ENCODE measurements at places on chromosomes 7 and 10. TPM values are rescaled to one million over a fixed set of nuclear protein-coding genes. Genes with fewer than 3 reads are reported as not detected.

DNA sequence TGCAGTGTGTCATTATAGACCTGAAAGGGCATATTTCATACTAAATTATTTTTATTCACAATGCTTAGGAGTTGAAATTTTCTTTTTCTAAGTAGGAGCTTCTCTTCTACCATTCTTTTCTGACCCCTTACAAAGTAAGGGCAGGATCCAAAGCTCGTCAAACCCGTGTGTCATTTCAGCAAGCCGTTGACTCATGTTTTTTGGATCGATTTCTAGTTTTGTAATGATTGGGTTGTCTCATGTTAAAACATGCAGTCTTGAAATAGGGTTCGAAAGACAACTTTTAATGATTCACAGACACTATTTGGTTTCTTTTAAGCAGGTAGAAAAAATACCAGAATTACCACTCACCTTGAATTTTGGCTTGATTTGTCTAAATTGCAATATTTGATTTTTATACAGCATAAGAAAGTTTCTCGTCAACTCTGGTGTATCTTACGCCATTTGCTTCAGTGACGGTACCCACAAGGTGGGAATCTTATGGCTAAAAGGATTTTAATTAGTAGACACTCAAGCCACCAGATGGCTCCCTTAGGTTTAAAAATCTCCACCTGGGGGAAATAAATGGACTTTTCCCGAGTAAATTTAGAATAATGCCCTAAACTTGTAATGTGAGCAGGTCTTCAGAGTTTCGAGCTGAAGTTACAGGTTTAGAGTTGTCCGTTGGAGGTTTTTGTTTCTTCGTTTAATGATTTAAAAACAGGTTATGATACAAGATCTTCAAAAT is 283.4 kb downstream of the CCDC3 start:
- peak; percentile 56 for DNase-seq

- no peak for DNase-seq
Observed at GRCh38 chr10:61840403-61840802, 61.1 kb upstream of the ARID5B start.

DNA sequence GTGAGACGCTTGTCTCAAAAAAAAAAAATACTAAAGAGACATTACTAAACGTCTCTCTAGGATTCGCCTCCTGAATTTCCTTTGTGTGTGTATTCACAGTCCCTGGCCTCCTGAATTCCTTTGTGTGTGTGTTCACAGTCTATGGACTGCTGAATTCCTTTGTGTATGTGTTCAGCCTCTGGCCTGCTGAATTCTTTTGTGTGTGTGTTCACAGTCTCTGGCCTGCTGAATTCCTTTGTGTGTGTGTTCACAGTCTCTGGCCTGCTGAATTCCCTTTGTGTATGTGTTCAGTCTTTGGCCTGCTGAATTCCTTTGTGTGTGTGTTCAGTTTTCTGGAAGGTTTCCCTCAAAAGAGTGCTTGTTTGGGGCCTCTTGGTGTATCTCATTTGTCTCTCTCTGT is 8.2 kb downstream of the BMS1 start:
- DNase-seq, result peak; percentile 59

The GRM3 gene
- total RNA-seq, result not detected

The CPA5 gene
- under 0.01 TPM for total RNA-seq

The OR2A25 gene
- total RNA-seq, result not detected

The ADRB1 gene
- total RNA-seq, result not detected

- no peak for DNase-seq
Observed at GRCh38 chr7:96418581-96418980, 96.7 kb upstream of the SLC25A13 start.

The OGDHL gene
- 0.18 TPM for total RNA-seq

GRCh38 chr10:137031-137430 is 1.8 kb downstream of the ZMYND11 start:
- peak; percentile 7 for DNase-seq

DNA sequence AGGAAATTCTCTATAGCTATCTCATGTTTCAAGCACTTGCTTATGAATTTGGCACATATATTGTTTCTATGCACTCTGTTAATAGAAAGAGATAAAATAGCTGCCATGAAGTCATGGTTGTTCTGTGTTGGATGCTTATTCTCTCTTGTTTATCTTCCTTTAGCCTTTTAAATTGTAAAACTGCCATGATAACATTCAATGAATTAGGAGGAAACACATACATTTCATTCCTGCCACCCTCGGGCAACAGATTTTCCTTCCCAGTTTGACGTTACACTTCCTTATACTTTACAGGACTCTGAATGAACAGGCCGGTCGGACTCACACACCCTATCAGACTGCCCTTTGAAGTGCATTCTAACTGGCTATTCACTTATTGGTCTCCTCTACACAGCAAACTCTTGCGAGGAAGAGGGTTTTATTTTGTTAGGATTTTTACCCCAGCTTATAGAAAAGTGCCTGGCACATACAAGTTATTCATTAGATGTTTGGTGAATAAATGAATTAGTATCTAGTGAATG is 65.7 kb upstream of the FERD3L start:
- DNase-seq, result no peak

- DNase-seq, result no peak
Observed at GRCh38 chr10:6345404-6345803, 142.7 kb downstream of the PFKFB3 start.

GRCh38 chr10:112880633-112881530 is 69.2 kb upstream of the TCF7L2 start:
- no peak for DNase-seq

DNA sequence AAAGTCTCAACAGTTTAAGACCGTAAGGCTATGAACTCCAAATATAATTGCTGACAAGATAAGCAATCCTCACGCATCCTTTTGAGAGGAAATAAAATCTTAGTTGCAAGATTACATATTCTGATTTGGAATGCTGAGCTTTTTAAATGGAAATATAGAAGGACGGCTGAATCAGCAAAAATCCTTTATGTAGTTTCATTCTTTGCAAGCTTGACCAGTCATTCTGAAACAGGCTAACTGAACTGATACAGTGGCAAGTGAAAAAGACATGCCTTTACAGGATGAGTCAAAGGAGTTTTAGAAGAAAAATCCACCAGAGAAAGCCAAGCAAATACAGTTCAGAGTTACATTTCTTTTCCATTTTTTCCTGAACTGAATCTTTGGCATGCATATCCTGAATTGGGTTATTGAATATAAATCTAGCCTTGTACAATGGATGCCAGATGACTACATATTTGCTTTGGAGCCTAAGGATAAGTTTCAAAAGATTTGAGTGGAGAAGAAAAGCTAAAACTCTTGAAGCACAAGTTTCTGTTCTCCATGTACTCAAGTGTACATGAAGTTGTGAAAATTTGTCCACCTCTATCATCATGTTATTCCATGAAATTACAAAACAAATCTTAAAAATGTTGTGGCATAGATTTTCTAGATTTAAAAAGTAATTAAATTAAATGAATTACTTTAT is 4.4 kb downstream of the VIM start:
- peak; percentile 34 for DNase-seq
